NCI-H1417 treated with DMSO at 0.1 percent for 48 hours (cell line): ENCODE measurements at places on chromosomes 13 and 19.

DNA sequence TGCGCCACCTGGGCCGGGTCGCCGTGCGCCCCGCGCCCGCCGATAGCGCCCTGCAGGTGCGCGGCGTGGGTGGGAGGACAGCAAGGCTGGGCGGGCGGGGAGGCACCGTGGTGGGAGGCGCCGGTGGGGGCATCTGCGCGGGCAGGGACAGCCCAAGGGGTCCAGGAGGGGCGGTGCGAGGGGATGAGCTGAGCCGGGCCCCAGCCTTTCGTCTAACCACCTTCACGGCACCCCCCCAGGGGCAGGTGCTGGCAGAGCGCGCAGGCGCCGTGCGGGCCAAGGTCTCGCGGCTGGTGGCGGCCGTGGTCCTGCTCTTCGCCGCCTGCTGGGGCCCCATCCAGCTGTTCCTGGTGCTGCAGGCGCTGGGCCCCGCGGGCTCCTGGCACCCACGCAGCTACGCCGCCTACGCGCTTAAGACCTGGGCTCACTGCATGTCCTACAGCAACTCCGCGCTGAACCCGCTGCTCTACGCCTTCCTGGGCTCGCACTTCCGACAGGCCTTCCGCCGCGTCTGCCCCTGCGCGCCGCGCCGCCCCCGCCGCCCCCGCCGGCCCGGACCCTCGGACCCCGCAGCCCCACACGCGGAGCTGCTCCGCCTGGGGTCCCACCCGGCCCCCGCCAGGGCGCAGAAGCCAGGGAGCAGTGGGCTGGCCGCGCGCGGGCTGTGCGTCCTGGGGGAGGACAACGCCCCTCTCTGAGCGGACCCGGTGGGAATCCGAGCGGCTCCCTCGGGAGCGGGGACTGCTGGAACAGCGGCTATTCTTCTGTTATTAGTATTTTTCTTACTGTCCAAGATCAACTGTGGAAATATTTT lies 3.1 kb downstream of the KISS1R start:
- peak; percentile 32 for DNase-seq

- no peak for DNase-seq
Measured at GRCh38 chr19:1270213-1270853, 1.2 kb downstream of the CIRBP start.

- no peak for DNase-seq
Measured at GRCh38 chr13:34587576-34587975, 354.5 kb upstream of the NBEA start.

- no peak for DNase-seq
Measured at GRCh38 chr19:411723-412355, 2.9 kb upstream of the C2CD4C start.

- DNase-seq, result no peak
Measured at GRCh38 chr19:50344661-50345318, 15.6 kb upstream of the KCNC3 start.

GRCh38 chr19:480016-480855 lies 16.1 kb upstream of the MADCAM1 start:
- no peak for DNase-seq

DNA sequence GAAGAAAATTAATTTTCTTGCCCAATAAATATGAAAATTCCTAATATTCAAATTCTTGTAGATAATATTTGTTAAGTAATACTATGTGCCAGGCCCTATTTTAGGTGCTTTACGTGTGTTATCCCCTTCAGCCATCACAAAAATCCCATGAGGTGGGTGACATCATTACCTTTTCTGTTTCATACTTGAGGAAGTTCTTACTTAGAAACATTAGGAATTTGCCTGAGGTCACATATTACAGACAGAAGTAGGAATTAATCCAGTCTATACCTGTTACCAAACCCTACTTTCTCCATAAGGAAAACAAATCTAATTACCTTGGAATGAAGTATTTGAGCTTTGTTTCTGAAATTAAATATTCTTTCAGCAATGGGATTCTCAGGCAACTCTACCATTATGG lies 336.1 kb downstream of the GPC6 start:
- DNase-seq, result no peak

DNA sequence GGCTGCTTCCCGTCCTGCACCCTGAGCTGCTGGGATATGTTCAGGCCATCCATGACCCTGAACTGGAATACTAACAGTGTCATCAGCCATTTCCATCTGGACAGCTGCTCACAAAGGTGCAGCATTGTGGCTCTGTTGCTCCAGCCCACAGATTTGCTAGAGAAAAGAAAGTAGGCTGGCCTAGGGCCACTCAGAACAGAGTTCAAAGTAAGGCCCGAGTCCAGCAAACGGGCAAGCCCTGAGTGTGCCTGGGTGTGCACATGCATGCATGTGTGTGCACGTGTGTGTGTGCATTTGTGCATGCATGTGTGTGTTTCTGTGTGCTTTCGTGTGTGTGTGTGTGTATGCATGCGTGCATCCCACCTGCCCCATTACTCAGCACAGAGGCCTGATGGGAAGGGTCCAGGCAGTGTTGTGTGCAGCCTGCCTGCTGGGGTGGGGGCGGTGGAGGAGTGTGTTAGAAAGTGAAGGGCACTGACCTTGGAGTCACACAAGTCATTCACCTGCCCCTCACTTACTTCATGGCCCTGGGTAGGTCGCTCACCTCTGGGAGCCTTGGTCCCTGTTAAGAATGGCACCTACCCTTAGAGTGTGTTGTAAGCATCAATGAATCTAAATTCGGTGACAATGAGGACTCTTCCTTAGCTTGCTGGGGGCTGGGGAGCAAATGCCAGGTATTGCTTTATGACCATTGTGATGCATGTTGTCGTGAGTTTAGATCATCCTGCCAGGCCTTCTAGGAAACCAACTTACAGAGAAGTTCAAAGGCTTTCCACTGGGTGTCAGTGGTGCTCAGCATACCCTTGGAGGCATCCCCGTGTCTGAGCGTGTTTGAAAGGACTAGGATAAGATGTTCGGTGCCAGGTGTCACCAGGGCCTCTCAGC lies 53.2 kb downstream of the GPR12 start:
- DNase-seq, result no peak

GRCh38 chr13:97130190-97130589 lies 91.9 kb upstream of the MBNL2 start:
- DNase-seq, result no peak

DNA sequence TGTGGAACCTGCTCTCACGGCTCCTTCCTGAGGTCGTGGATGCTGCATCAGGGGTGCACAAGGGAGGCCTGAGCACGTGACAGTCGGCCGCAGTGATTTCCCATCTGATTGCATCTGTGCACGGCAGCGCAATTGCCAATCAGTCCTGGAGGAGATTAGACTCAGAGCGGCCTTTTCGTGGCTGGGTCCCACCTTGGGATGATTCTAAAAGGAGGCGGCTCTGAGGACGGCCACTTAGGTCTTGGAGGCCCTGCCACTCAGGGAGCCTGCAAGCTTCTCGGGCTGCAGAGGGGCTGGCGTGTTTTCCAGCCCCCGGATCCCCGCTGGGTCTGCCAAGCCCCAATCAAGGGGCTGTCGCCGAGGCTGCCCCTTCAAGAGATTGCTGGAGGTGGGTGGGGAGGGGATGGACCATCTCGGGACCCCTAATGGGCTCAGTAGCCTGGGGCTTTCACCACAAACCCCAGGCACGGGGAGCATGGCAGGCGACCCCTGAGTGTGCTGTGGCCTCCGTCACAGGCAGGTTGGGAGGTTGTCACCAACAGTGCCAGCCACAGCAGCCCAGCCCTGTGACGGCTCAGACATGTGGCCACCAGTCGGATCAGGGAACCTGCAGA lies 51.6 kb downstream of the SOX1 start:
- no peak for DNase-seq
